ENCODE measurements at places on chromosomes 11 and 22. TPM values are rescaled to one million over a fixed set of nuclear protein-coding genes. Genes with fewer than 3 reads are reported as not detected.

The FBLN1 gene
- total RNA-seq: not detected

GRCh38 chr11:75513250-75513649 is 12.5 kb downstream of the GDPD5 start:
- no peak for DNase-seq
- H3K4me1 ChIP-seq: peaks cover 28% of the 10 kb centered on the region
- H3K4me3 ChIP-seq: no peak overlapping the region
- no peak overlapping the region for H3K27ac ChIP-seq

DNA sequence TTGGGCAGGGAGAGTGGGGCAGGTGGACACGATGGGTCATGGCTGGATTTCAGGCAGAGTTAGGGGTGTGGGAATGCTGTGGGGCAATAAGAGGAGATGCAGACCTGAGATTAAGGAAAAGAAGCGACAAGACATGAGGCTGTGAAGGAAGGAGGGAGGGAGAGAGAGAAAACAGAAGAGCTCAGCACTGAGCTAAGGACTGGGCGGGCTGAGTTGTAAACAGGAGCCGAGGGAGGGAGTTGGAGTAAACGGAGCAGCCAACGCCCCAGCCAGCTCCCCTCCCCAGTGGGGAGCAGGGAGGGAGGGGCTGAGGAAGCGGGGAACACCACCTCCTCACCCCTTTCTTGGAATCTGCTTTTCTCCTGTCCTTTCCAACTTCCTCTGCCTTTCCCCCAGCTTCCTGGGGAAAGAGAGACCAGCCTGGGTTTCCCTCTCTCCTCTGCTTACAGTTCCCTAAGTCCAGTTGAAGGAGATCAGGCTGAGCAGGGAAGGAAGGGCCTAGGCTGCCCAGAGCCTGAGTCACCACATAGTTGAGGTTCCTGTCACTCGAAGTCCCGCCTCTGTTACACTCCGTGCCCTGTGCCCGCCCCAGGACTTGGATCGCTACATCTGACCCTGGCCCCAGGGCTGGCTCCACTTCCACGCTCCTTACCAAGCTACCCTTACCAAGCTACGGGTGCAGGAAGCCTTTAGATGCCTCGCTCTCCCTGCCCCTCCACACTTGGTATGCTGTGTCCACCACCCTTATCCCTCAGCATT is 6.7 kb upstream of the AHNAK start:
- peaks cover 71% of the 10 kb centered on the region for H3K4me1 ChIP-seq
- H3K27me3 ChIP-seq: no peaks in the 10 kb centered on the region
- no peak for DNase-seq
- peak overlapping the region; percentile 85 for H3K27ac ChIP-seq

The CDON gene
- total RNA-seq: 2.1 TPM

GRCh38 chr11:63444160-63444559 is 46.8 kb downstream of the PLAAT5 start:
- H3K36me3 ChIP-seq: no peaks in the 10 kb centered on the region
- peaks cover 18% of the 10 kb centered on the region for H3K27me3 ChIP-seq
- H3K27ac ChIP-seq: no peak overlapping the region
- H3K4me3 ChIP-seq: no peak overlapping the region
- peaks cover 17% of the 10 kb centered on the region for H3K4me1 ChIP-seq

Measured in natural killer cell treated with Interleukin-12 subunit alpha and Interleukin-12 subunit beta and Interleukin-15 and Interleukin-18, amount 100 ng/mL, for 72 hours (primary cell).